AG04450 (cell line): ENCODE measurements at places on chromosomes 11 and 22. TPM values are rescaled to one million over a fixed set of nuclear protein-coding genes. Genes with fewer than 3 reads are reported as not detected.

GRCh38 chr22:20430101-20430719 is 7.4 kb downstream of the SCARF2 start:
- no peak for DNase-seq

DNA sequence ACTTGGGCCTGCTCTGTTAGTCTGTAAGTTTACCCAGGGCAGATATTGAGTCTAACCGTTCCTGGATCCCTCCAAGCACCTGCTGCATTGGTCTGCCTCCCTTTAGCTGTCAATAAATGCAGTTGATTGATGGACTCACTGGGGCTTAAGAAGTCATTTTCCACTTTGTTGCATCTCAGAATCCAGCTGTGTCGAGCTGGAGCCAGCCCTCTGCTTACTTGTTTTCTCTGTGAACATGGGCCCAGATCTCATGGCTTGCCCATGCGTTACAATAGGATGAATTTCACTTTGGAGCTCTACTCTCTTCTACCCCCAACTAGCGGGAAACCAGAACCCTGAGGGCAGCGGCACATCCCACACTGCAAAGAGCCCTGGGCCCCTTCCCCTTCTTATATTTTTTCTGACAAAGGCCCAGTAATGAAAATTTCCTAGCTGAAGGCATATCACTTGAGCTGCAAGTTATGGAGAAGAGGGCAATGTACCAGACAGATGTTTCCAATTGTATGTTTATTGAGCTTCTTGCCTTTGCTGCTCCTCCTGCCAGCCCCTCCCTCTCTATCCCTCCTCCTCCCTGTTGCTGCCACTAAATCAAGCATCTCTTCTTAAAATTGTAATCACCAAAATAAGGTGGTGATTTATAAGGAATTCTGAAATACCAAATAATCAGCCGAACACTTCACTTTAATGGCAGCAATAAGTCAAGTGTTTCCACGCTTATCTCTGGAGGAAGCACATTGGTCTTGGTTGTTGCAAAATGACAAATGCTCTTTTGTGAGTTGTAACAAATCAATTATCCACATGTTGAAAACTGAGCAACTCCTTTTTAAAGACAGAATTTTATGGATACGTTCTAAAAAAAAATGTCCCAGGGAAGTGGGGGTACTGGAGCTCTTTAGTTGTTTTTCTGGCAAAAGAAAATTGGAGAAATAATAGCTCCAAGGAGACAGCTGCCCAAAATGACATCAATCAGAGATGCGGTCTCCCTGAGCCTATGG is 212.3 kb upstream of the ZBED5 start:
- DNase-seq, result no peak

GRCh38 chr11:8705146-8705545 is 22.6 kb downstream of the RPL27A start:
- DNase-seq, result no peak

DNA sequence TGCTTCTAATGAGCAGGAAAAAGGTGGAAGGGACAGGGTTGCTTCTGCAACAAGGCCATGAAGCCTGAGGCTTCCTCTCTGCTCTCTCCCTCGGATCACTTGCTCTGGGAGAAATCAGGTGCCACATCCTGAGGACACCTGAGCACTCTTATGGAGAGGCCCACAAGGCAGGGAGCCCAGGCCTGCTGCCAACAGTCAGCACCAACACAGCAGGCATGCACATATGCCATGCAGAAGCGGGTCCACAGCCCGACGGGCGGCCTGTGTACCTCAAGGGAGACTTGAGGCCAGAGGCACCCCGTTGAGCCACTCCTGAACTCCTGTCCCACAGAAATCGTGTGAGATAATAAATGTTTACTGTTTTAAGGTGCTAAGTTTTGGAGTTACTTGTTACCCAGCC is 9.5 kb downstream of the TTLL12 start:
- no peak for DNase-seq

PKNOX2 gene
- polyA plus RNA-seq, result 3.0 and 3.6 TPM in 2 replicates
